ENCODE measurements at places on chromosomes 1 and 21.

DNA sequence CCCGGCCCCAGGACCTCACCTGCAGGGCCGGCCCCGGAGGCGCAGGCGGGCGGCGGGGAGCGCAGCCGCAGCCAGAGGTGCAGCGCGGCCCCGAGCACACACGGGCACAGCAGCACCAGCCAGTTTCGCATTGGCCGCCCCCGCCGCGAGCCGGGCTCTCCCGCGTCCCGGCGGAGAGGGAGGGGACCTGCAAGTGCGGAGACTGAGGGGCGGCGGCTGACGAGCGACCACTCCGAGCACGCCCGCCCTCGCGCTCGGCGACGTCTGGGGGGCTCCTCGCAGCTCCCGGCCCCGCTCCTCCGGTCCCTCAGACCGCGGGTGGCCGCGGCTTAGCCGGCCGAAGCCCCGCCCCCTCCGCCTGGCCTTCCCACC is at the start of gene B3GALNT2:
TSS of gene B3GALNT2 (minus strand) at position 331 of the 372 bp plus-strand sequence. CDS start at position 131, 200 bp downstream.
- DNase-seq, result peak; percentile 55

DNA sequence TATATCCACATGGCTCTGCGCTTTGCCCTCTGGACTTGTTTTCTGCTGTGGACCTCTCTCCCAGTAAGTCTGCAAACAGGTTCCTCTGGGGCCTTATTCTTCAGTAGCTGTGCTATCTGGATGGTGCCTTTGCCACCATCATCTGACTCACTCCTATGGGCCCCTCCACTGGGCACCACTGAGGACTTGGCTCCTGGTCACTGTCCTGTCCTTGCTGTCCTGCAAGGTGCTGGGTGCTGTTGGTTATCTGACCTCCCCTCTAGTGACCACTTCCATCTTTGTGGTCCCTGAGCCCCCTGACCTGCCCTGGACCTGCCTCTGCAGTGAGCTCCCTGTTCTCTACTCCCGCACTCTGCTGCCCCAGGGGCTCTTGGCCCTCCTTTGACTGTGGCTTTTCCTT is 6.7 kb downstream of the CNIH3 start:
- DNase-seq, result no peak

DNA sequence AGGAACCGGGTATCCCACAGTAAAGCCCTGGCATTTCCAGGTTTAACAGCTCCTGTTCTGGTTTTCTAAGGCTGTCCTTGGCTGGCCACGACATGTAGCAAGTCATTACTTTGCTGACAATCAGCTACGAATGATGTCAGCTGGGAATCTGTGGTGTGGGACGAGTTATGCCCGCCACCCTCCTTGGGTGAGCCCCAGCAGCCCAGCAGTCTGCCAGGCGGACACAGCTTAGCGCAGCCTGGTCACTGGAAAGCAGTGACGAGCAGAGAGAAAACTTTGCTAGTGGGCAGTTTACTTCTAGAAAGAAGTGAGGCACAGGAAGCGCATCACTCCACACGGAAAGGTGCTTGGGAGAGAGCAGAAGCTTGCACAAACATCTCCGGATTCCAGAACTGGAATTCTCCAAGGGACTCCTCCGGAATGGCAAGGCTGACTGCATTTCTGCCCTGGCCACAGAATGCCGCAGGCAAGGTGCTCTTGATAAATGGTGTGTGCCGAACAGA is 15.5 kb upstream of the ZNF436 start:
- no peak for DNase-seq

DNA sequence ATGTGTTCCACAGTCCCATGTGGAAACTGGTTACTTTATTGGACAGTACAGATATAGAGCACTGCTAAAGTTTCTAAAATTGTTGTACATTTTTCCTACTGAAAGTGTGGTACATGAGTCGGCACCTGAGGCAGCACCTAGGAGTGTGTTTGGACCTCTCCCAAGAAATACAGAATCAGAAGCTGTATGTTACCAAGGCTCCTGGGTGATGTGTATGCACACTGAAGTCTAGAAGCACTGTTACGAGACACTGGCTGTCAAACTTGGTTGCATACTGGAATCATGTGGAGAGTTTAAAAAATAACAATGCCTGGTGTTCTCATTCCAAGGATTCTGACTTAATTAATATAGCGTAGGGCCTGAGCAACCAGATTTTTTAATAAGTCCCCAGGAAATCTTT is 46.6 kb downstream of the ERO1B start:
- no peak for DNase-seq

DNA sequence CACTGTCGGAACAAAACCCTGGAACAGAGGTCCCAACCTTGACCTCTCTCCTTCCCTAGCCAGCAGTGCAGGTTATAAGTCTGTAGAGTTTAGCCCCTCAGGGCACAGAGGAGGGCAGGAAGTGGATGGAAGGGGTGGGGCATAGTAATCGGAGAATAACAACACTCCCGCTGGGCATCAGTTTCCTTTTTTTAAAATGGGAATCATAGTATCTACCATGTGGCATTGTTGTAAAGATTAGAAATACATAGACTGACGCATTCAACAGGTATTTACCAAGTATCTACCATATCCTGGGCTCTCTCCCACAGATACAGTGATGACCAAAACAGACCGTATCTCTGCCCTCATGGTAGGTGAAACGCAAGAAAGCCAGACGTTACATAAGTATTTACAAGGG is 24.9 kb upstream of the ATF3 start:
- no peak for DNase-seq

- peak; percentile 15 for DNase-seq
Measured at GRCh38 chr1:222616525-222616924, 1.4 kb upstream of the MIA3 start.

DNA sequence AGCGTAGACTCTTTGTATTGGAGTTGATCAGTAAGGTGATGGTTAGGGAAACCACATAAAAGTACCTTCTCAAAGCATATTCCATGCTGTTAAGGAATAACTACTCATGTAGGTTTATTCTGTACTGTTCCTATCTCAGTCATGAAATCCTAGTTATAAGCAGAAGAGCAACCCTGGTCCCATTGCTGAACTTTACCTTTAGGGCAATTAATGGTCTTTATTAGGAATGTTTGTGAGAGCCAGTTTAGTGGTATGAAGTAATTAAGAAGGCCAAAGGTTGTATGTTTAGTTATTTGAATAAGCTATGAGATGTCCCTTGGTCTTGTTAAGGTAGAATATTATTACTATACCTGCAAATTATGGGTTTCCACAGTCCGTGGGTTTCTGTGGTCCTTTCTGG is 44.0 kb downstream of the ACP6 start:
- no peak for DNase-seq

- no peak for DNase-seq
Measured at GRCh38 chr1:205948039-205948438, 4.8 kb upstream of the SLC26A9 start.

DNA sequence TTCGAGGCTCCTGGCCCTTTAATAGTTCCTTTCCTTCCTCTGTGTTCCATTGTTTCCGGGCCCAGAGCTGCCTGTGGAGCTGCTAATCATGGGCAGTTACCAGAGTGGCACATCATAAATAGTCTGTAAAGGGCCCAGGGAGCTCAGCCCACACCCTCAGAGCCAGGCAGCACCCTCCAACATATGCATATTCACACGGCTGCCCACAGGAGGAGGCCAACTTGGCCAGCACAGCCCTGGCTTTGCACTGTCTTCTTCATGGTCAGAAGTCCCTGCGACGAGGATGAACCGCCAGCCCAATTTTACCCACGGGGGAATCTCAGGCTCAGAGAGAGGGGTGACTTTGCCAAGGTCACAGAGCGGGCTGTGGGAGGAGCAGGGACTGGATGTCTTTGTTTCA is 172.5 kb downstream of the TRABD2B start:
- DNase-seq, result no peak

- DNase-seq, result no peak
Measured at GRCh38 chr1:230143534-230143933, 76.5 kb downstream of the GALNT2 start.

All from HuH-7.5 (cell line).